ENCODE measurements at places on chromosomes 4 and X. TPM values are rescaled to one million over a fixed set of nuclear protein-coding genes. Genes with fewer than 3 reads are reported as not detected.

The HTR2C gene
- 0.12 TPM for total RNA-seq

DNA sequence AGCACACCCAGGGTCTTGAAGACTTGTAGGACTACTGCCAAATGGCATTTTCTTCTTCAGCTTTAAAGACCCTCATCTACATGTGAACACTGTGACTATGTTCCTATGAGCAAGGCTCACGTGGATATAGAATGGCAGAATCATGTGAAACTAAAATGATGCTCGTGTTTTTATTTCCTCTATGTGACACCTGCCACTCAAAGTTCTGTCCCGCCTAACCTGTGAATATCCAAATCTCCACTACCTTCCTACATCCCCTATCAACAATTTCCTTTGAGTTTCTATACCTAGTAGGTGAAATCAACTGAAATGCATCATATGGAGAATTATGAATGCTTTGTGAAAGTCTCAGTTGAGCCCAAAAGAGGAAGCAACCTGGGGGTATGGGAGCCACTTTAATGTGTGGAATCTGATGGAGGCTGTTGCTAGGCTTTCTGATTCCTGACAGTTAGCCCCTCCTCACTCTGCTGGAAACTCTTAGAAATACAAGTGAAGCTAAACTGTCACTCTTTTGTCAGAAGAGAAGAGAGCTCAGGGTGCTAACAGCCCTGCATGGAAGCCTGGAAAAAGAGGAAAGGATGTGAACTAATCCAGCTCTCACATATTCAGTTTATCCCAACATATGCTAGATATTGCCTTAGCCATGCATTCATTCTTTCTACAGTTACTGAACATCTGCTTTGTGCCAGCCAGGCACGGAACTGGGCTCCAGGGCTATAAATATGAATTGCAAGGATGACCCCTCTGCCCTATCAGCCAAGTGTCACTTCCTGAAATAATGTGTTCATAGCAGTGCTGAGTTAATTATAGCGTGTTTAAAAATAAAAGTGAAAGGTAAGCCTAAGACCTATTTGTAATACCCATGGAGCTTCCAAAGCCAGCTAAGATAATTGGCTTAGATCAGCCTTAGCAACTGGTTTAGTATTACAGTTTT, 11.0 kb downstream of the LHFPL1 start:
- no peak for DNase-seq

The ATP5ME gene
- 85.1 TPM for total RNA-seq

- DNase-seq, result no peak
These were observed 273.3 kb downstream of the SH2D1A start for GRCh38 chrX:124619710-124620109.

The TEX28 gene
- total RNA-seq, result not detected

The AKAP4 gene
- total RNA-seq, result not detected

The SPIN4 gene
- 0.94 TPM for total RNA-seq

GRCh38 chr4:30875658-30876269, 155.6 kb downstream of the PCDH7 start:
- DNase-seq, result no peak

DNA sequence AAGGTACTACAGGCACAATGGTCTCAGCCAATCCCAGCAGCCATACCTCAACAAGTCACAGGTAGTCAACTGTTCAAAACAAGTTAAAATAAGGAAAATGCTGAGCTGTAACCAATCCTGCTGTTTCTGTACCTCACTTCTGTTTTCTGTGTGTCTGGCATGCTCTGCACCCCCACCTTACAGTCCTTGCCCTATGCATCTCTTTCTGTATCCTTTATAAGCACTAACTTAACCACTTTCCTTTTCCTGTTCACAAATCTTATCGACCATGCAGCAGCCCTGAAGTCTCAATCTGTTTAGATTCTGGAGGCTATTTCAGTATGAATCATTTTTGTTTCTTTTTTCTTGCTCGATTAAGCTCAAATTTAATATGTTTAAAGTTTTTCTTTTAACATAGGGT, 12.5 kb upstream of the FAM13A start:
- no peak for DNase-seq

DNA sequence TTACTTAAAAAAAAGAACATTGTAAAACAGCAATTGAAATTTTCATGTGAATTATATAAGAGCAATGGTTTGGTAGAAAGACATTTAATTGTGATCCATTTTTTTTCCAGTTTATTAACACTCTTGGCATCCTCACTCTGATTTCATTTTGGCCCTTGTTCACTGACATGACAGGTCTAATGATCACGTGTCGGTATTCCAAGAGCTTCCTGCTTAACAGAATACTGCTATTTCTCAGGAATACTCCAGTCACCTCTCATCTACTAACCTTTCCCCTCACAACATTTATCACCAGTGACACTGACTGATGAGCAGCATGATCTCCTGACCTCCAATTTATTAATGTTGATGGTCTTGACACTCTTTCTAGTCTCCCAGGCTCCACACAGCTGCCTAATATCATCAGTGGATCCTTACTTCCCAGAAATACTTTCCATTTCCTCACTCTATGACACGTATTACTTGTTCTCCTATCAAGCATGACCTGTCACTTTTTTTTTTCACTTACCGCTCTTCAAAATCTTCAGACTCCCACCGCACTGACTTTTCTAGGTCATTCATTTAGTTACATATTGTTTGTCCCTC, 847.8 kb upstream of the SLIT2 start:
- no peak for DNase-seq

DNA sequence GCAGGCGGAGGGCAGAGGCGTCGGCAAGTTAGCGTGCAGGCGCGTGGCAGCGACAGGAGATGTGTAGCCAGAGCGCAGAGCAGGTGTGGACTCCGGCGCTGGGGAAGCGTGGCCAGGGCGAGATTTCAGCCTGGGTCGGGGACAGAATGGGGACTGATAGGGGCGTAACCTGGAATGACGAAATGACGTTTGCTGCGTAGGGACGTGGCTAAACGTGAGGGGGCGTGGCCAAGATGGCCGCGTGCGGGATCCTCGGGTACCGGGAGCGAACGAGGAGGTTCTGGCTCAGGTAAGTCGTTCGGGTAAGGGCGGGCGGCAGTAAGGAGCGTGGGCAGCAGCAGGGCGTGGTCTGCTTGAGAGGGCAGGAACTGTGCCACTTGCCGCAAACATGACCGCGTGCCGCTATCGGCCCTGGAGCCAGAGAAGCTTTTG, 10.9 kb upstream of the CLTRN start:
- peak; percentile 90 for DNase-seq

DNA sequence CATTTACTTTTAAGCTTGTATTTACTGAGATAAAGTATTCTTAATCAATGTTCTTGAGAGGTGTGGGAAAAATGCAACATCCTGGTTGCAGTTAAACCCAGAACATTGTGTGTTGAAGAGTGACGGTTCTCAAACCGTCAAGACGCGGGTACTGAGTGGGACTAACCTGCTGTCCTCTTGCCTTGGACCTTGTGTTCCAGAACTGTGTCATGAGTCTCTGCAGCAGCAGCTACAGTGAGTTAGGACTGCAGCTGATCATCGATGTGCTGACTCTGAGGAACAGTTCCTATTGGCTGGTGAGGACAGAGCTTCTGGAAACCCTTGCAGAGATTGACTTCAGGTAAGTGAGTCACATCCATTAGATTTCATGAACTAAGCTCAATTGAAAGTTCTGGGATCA, 59.7 kb downstream of the HTT start:
- no peak for DNase-seq

GRCh38 chr4:14850455-14851097, 151.7 kb upstream of the CPEB2 start:
- no peak for DNase-seq

DNA sequence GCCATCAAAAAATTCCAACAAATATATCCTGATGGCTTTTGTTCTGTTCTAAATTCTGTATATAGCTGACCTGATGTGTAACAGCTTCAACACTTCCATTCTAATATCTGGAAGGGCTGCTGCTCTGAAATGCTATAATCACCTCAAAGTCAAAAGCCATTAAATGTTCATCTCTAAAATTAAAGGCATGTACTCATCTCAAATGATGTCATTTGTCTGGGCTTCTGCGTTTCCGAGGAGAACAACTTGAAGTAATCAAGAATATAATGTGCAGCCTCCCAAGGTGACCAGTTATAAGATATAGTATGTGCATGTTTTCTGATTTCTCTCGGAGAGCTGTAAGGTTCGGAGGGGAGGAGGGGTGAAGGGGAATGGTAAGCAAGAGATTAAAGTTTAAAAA, 237.6 kb downstream of the SCFD2 start:
- no peak for DNase-seq

DNA sequence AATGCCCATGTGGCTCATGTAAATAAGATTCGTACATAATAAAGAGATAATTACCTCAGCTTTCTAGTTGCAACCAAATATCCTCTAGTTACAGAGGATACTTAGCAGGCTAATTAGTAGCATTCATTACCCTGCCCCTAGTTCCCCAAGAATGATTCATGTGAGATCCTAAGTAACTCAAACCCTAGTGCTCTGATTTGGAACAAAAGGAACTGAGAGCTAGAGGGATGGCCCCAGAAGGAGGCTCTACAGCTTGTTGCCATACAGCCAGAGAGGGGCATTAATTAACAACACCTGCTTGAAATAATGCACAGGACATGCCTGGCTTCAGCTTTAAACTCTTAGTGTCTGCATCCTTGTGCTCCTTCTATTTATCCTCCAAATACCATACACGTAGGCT, 32.6 kb upstream of the CBR4 start:
- no peak for DNase-seq

DNA sequence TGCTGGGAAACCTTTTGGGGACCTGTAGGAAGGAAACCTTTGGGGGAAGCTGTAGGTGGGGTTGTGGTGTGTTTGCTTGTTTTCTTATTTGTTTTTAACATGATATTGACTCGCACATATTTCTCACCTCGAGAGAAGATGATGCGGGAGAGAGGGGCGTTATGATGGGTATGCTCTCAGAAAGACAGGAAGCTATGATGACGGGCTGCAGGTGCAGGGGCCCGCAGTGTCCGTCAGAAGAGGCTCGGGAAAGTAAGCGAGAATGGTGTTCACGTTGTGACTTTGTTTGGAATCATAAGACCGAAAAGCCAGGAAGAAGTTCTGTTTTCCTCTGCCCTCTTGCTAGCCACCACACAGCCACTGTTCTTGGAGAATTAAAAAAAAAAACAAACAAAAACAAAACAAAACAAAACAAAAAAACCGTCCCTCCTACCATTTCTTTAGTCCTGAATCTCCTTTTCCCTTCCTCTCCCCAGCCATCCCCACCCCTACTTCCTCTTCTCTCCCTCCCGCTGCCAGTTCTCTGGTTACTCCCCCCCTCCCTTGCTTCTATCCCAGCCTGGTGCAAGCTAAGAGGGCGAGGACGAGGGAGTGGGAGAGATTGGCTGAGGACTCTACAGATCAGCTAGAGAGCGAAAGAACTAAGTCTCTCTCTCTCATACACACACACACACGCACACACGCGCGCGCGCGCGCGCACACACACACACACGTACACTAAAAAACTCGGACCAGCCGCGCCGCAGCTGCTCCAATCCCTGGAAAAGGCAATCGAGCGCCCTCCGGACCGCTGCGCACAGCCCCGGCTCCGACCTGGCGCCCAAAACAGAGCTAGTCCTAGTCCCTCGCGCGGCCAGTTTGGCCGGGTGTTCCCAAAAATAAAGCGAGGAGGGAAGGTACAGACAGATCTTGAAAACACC, at the start of gene BMP3:
BMP3 (plus strand) TSS at position 648 of the 920 bp plus-strand sequence. CDS start 577 bp downstream, outside the sequence.
- DNase-seq, result no peak

The DSPP gene
- not detected for total RNA-seq

GRCh38 chrX:122439831-122440230, 744.2 kb upstream of the GRIA3 start:
- DNase-seq, result no peak
